ENCODE measurements at places on chromosomes 5 and 9.
A peak's percentile ranks its signal among the peaks of the same experiment; 100 is the strongest.

GRCh38 chr9:130666393-130667119 is 2.2 kb downstream of the PRDM12 start:
- peak; percentile 70 for DNase-seq

GRCh38 chr5:134944630-134945029 is 23.1 kb upstream of the CATSPER3 start:
- no peak for DNase-seq

GRCh38 chr9:72394066-72394465 is 29.1 kb upstream of the ZFAND5 start:
- no peak for DNase-seq

DNA sequence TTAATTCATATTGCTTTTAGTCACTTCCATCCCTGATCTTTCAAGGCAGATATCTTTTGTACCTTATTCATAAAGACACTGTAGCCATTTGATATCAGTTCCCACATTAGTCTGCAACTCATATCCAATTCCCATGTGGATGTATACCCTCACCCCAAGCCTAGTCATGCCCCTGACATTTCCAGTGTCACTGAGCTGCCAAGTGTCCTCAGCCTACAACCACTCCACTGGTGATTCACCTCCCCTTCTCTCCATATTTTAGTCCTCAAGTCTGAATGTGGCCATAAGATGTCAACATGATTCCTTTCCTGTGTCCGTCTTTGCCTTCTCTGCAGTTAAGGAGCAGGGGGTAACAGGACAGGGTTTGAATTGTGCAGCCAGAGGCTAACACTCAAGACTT is 346.9 kb downstream of the RAB3C start:
- no peak for DNase-seq

GRCh38 chr5:4758996-4759395 is 381.1 kb upstream of the ADAMTS16 start:
- no peak for DNase-seq

DNA sequence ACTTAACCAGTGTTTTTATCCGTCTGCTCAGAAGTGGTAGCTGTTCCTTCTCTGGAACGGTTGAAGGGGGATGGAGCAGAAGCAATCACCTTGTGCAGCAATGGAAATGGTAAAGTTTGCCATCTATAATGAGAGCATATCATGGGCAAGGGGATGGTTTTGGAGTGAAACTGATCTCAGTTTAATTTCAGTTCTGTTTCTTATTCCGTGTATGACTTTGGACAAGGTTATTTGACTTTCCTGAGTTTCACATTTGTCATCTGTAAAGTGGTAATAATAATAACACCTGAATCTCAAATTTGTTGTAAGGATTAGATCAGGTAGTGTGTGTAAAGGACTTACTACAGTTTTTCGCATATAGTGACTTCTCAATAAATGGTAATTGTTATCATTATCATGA is 106.1 kb downstream of the PCSK1 start:
- DNase-seq: no peak

DNA sequence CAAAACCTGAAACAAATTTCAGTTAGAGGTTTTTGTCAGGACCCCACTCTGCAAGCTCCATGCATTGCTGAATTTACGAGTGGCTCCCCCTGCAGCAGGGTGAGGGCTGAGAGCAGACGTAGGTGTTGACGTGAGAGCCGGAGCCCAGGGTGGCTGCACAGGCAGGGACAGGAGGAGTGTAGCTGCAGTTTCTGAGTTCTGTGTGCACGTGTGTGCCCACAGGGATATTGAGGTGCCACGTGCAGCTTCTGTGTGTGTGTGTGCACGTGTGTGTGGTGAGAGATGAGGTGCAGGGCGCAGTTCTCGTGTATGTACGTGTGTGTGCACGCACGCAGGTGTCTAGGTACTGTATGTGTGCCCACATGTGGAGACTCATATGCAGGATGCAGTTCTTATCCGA is 14.6 kb downstream of the PLEKHG4B start:
- no peak for DNase-seq

DNA sequence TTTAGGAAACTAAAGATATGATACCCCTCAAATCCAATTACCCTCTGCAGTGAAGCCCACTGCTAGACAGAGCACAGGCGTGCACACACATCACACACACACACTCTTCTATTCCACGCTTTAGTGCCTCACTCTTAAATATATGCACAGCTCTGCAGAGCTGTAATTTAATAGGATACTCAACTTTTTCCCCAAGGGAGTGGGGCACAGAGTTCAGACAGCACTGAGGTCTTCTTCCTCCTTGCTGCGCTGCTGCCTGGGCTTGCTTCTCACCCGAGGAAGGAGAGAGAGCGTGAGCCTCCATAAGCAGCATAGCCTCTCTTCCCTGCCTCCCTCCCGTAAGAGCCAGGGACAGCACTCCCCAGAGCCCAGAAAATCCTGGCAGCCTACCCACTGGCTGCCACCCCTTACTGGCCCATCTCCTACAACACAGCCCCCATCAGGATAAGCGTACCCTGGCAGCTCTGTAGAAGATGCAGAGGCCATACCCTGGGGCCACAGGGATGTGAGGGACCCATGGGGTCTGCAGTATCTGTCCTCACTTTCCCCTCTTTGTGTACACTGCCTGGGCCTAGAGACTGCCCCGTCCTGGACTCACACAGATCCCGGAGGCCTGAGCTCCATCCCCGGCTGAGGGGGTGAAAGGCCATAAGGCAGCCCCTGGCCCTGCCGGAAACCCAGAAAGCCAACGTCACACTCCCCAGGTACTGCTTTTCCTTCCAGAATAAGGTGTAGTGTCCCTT is 102.1 kb downstream of the C5orf15 start:
- no peak for DNase-seq

DNA sequence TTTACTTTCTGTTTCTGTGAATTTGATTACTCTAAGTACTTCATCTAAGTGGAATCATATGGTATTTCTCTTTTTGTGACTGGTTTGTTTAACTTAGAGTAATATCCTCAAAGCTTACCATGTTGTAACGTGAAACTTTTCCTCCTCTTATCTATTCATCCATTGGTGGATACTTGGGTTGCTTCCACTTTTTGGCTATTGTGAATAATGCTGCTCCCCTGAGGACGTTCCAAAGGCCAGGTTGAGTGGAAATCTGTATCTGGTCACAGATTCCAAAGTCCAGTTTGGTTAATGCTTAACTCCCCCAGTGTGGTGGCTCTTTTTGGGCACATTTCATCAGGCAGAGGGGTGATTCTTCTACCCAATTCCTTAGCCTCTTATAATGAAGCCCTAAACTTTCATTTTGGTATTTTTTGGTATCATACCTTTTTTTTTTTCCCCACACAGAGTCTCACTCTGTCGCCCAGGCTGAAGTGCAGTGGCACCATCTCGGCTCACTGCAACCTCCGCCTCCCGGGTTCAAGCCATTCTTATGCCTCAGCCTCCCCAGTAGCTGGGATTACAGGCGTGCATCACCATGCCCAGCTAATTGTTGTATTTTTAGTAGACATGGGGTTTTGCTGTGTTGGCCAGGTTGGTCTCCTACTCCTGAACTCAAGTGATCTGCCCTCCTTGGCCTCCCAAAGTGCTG is 65.4 kb downstream of the CMYA5 start:
- DNase-seq: no peak

- DNase-seq: no peak
Measured at GRCh38 chr9:114134827-114135396, 20.4 kb upstream of the COL27A1 start.

- DNase-seq: no peak
Measured at GRCh38 chr5:89584339-89584956, 701.5 kb upstream of the MEF2C start.

GRCh38 chr9:28234894-28235277 is 661.6 kb upstream of the C9orf72 start:
- no peak for DNase-seq

- DNase-seq: no peak
Measured at GRCh38 chr5:2634399-2635176, 116.9 kb downstream of the IRX2 start.

DNA sequence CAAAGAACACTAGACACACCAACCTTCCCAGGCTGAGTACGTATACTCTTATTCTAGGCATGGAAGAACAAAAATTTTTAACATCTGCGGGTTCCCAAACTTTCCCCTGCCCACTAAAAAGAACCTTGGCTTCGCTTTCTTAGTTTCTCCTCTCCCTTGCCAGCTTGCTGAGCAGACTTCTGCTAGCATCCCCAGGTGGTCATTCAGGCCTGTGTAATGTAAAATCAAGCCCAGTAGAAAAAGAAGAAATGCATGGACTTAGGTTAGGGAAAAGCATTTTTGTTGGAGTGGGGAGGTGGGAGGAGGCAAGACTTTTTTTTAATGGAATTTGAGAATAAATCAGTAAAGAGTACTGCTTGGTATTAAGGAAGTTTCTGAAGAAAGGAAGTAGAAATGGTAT is 331.0 kb upstream of the TLE4 start:
- no peak for DNase-seq

DNA sequence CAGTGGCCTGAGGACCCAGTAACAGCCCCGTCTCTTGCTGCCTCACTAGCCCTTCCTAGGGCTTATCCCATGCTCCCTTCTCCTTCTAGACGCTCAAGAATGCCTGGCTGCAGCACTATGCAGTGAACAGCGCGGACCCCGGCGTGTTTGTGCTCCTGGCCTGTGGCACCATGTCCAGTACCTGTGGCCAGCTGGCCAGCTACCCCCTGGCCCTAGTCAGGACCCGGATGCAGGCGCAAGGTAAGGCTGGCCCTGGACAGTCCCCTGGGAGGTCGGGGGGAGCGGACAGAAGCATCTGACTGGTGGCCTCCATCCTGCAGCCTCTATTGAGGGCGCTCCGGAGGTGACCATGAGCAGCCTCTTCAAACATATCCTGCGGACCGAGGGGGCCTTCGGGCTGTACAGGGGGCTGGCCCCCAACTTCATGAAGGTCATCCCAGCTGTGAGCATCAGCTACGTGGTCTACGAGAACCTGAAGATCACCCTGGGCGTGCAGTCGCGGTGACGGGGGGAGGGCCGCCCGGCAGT is 20.5 kb downstream of the PTGES2 start:
- no peak for DNase-seq

- DNase-seq: no peak
Measured at GRCh38 chr5:132228241-132229035, 785 bp upstream of the P4HA2 start.

DNA sequence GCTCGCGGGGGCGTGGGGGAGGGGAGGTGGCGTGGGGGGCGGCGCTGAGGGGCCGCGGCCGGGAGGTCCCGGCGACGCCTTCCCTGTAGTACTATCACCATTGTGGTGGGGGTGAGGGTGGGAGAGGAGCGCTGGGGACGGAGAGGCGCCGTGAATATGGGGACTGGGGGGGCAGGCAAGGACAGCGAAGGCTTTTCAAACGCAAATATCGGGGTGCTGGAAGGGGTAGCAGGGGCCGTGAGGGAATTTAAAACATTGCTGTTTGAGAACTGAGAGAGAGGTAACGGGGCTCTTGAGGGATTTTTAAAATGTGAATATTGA is 427 bp downstream of the RBM27 start:
- DNase-seq: no peak

DNA sequence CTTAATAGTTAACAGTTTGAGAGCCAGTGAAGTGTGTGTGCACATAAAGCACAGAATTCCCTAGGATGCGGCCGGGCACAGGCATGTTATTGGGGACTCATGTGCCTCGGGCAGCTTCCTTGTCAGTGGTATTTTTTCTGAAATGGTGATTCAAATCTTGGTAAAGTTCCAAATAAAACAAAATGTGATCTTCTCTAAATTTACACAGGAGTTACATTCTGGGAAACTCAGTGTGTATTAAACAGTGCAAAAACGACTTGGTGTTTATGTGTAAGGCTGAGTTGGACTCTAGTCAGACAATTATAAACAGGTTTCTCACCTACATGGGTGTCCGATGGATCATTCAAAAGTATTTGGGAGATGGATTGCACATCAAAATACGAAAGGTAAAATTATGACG is 48.9 kb downstream of the BOD1 start:
- no peak for DNase-seq

DNA sequence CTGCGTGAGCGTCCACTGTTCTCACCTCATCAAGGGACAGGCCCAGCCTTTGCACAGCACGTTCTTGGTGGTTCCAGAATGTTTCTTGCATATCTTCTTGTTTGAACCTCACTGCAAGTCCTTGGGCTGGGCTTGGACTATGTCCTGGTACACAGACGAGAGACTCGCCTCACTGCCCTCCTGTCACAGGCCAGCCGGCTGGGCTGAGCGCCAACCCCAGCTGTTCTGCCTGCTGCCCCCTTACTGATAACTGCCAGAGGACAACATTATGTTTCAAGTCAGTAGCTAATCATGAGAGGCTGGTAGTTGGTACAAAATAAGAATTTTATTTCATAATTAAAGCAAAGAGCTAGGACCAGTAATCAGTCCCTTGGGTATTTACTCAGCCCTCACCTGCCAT is 52.8 kb upstream of the LRRTM2 start:
- DNase-seq: no peak

DNA sequence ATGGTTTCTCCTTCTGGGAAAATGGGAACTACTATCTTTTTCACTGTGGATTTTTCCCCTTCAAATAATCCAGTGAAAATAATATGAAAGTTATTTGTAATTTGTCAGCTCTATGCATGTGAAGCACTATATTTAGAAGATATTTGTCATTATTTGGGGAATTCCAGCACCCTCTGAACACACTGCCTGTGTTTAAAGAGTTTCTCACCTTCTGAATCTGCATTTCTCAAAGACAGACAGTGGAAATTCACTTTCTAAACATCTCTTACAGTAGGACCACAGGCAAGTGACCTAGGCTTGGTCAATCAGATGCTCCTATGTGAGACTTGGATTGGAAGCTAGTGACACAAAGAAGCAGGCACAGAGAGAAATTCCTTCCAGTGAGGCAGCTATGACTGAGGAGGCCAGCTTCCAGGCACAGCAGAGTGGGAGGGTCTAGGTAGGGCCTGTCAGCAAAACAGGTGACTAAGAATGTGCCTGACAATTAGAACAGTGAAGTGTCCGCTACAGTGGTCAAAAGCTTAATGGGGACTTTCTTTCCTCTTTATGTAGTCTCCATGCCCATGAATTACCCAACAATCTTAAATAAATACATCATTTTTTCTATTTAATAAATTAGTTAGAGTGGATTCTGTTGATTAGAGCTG is 167.2 kb downstream of the HMHB1 start:
- no peak for DNase-seq

- no peak for DNase-seq
Measured at GRCh38 chr5:79562351-79563246, 48.7 kb upstream of the HOMER1 start.

DNA sequence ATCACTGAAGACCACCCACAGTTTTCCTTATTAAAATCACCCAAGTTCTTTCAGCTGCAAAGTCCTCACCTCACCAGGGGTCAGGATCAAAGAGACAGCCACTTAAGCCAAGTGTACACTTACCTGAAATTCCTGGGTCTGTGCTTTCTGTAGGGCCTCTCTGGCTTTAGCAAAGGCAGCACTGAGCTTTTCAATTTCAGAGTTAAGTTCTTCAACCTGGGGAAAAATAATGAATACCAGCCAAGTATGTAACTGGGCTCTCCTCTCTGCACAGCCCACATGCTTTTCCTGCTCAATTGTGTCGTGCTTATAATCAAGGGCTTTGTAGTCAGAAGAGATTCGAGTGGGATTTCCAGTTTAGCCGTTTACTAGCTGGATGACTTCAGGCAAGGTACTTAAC is 55.1 kb downstream of the CDK5RAP2 start:
- DNase-seq: no peak

Data from ecto neural progenitor cell (in vitro differentiated cells).